Activated CD8-positive, alpha-beta memory T cell treated with anti-CD3 and anti-CD28 coated beads for 1 hour (primary cell): ENCODE measurements at places on chromosomes 7 and 10.

- DNase-seq = no peak
Observed at GRCh38 chr10:129945941-129946760, 17.9 kb downstream of the EBF3 start.

- no peak for DNase-seq
Observed at GRCh38 chr7:69719717-69720116, 121.4 kb downstream of the AUTS2 start.

DNA sequence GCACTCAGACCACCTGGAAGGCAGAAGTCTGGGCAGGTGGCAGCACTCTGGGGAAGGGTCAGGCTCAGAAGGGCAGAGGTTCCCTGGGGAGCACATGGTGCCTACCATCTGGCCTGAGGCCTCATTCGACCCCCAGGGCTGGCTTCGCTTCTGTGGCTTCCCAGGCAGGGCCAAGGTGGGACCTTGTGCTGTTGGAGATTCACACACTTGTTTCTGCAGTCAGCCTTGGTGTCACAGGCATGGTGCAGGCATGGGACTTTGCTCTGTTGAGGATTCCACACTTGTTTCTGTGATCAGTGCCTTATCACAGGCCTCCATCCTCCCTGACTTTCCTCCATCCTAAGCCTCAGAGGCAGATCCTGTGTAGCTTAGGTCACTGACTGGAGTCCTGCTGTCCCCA is 11.3 kb upstream of the FAM241B start:
- no peak for DNase-seq

- no peak for DNase-seq
Observed at GRCh38 chr7:54697659-54698186, 61.3 kb downstream of the SEC61G start.

DNA sequence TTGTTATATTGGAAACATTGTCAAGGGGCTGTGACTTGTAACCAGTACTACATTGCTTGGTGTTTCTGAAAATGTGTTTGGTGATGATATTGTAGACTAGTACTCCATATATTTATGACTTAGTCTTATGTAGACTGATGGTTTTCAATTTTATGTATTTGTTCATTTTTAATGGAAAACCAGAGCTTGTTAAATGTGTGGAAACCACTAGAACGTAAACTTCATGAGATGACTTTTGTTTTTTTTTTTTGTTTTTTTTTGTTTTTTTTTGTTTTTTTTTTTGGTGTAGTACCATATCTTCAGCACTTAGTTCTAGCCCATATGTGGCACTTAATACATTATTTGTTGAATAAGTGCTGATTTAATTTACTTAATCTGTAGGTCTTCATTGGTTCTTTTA is 518.6 kb downstream of the AUTS2 start:
- no peak for DNase-seq

- DNase-seq = no peak
Observed at GRCh38 chr10:1608851-1609647, 128.3 kb downstream of the ADARB2 start.

DNA sequence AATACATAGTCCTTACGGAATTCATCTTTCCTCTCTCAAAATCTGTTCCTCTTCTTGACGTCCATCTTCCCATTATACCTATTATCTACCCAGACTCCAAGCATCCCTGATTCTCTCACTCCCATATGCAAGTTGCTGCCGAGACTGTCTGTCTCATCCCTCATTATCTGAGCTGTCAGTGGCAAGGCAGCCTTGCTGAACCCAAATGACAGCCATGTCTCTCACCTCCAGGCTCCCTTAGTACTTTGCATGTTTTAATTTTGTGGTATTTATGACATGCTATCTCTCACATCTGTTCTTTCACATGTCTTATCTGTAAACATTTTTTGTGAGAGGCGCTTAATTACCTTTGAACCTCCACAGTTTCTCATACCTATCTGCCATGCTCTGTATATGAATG is 54.4 kb upstream of the IFRD1 start:
- no peak for DNase-seq

- DNase-seq = no peak
Observed at GRCh38 chr7:69436946-69437345, 161.3 kb upstream of the AUTS2 start.

DNA sequence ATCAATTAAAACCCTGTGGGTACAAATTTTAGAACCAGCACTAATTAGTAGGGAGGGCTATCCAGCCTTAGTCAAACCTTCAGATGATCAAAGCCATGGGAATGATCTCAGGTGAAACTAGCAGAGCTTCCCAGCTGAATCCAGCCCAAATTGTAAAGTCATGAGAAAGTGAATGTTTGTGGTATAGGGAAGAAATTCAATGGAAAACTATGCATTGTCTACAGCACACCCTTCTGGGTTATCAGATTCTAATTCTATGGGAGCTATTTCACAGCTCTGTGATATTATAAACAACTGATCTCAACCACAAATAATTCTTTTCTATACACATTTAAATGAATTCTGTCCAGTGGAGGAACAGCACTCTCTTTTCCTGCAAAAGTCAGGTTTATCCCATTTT is 24.6 kb upstream of the BMPER start:
- DNase-seq = no peak

- DNase-seq = no peak
Observed at GRCh38 chr7:31651234-31652062, 35.6 kb upstream of the PPP1R17 start.

DNA sequence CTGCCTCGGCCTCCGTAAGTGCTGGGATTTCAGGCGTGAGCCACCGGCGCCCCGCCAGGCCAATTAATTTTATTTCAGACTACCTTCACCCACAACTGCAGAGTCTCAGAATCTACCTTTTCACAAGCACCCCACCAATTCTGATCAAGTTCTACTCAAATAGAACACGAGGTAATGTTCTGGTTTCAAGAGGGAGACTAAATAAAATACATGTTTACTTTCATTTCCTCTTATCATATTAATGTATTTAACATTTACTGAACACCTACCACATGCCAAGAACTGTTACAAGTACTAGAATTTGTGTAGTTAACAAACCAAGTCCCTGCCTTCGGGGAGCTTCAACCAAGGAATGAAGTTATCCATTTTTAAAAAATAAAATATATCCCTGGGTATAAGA is 25.5 kb upstream of the RGS10 start:
- no peak for DNase-seq

GRCh38 chr10:102729029-102730026 is 14.4 kb upstream of the WBP1L start:
- DNase-seq = no peak

DNA sequence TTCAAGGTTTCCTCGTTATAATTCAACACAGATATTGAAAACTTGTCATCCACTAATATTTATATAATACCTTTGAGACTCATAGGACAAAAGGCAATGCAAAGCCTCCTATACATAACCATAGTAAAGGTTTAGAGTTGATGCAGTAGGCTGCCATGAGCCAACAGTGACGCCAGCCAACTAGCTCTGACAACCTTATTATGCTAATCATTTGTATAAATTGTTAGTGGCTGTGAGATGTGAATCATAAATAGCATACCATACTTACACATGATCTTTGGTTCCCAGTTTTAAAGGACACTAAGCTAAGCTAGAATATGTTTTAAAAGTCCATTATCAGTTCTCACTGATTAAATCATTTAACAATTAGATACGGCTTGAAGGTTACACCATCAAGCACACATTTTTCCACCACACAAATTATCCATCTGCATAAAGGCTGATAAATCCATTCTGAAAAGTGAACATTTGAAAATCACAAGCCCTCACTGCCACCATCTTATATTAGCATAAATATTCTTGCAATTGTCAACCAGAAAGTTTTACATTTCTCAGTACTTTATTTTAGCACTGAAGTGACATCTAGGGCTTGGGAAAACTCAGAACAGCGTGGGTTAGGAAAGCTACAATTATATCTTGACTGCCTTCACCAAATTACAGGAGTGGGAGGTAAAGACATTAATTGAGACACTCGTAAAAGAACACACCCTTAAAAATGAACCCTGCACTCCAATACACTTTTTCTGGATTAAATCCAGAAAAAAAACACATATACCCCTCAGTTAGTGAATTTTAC is 30.7 kb downstream of the COA1 start:
- no peak for DNase-seq

GRCh38 chr7:96718107-96719003 is 8.7 kb upstream of the SEM1 start:
- no peak for DNase-seq

DNA sequence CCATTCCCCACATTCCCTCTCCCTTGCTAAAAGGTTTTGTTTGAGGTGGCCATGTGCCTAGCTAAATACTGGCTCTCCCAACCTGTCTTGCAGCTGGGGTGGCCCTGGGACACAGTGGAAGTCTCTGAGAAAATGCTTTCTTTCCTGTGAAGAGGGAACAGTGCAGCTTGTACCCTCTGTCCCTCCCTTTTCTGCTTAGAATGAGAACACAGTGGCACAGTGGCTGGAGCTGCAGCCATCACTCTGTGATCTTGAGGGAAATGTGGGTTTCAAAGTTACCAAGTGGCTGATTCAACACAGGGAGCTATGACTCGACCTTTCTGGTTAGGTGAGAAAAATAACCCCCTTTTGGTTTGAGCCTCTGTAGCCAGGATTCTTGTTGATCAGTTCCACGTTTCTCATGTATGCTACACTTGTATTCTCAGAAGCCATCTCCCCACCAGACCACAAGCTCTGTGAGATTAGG is 62.7 kb upstream of the CARD11 start:
- DNase-seq = no peak

DNA sequence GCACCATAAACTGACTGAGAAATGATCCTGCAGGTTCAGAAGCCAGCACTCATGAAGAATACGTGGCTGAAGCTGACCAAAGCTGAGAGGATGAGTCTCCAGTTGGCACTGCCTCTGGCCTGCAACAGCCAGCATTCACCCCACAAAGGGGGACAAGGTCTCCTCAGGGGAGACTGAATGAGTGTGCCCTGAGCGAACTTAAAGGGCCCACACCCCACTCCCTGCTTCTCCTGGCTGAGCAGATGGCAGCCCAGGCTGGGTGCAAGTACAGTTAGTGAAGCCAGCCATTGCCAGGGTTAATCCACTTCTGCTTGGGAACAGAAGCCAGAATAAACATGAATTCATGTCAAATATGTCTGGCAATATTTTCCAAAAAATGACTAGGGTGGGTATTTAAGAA is 98.1 kb downstream of the PPP1R17 start:
- DNase-seq = no peak

DNA sequence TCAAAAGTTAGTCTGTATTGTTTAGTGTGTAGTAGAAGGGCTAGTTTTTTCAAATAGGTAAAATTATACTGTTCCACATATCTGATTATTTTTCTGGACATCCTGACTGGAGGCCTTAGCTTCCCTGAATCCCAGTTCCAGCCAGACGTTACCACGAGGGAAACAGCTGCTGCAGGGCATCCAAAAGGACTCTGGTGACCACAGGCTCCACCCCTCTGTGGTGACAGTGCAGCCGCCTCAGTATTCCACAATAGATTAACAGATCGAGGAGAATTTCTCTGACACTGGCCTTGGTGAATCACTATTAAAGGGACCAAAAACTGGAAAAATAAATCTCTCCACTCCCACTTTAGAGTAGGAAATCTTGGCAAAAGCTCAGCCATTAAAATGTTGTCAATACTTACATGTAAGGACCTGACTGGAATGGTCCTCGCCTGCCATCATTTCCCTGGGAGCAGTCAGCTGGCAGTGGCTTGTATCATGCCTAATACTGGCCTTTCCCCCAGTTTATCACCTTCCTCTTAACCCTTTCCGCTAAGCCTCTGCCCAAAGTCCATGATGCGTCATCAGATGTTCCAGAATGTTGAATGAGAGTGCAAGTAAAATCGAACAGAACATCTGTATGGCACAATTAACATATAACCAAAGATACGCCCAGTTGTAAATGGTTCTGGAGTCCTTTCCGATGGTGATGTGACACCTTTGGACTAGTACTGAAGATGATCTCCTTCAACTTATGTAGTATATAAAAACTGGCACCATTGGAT is 31.6 kb downstream of the ENO4 start:
- no peak for DNase-seq

GRCh38 chr10:86446440-86446839 is 75.2 kb downstream of the WAPL start:
- DNase-seq = no peak

- DNase-seq = no peak
Observed at GRCh38 chr7:22884911-22885788, 62.5 kb upstream of the TOMM7 start.

DNA sequence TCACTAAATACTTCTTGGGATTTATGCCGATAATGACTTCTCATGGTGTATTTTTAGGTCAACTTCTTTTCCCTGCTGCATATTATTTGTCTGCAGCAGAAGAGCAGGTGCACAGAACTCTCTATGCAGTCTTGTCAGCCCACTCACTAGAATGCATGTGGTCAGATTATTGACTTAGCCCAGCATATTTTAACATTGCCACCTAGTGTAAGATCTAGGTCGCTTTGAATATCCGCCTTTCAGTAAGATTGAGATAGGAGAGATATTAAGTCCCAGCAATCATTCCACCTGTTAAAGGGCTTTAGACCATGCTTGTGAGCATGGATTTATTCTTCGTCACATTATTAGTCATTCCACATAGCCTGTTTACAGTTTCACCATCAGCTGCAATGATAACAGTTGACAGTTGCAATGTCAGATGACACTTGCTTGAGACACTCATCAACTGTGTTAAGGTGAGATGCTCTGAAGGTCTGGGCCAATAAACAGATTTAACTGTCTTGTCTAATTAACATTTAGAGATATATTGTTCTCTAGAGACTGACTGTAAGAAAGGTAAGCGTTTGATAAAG is 491.7 kb downstream of the ARL4A start:
- DNase-seq = no peak

GRCh38 chr7:42720012-42720411 is 191.9 kb downstream of the C7orf25 start:
- DNase-seq = no peak

- DNase-seq = no peak
Observed at GRCh38 chr10:50527442-50528043, 96.2 kb downstream of the SGMS1 start.

- DNase-seq = no peak
Observed at GRCh38 chr7:116241291-116241690, 31.0 kb downstream of the TES start.

GRCh38 chr7:128262273-128263028 is 21.4 kb downstream of the LEP start:
- DNase-seq = no peak

DNA sequence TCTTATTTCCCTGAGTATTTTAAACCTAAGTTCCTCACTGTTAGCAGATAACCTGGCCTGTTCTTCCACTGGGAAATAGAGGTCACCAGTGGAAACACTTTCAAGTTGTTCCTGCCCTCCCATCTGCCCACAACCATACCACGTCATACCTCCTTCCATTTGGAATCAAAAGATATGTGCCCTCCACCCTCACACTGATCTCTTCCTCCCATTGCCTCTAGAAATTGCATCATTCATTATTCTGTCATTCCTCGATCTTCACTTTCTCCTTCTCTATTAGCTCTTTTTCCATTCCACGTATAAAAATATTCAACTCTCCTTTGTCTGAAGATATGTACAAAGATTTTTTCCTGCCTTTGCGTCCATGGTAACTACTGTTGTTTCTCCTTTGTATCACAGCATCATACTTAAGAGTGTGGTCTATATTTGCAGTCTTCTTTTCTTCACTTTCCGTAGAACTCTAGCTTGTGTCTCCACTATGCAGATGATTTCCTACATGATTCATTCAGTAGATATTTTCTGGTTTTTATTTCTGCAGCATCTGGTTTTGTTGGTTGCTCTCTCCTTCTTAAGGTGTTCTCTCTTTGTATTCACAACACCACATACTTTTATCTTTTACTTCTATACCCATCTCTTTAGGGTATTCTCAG is 312.3 kb downstream of the REEP3 start:
- no peak for DNase-seq

GRCh38 chr7:18511351-18512140 is 16.0 kb downstream of the HDAC9 start:
- DNase-seq = no peak

- DNase-seq = no peak
Observed at GRCh38 chr7:132879579-132879978, 202.3 kb downstream of the CHCHD3 start.

- no peak for DNase-seq
Observed at GRCh38 chr10:71647526-71648253, 71.9 kb downstream of the C10orf105 start.
